ENCODE measurements at places on chromosomes 11 and 22.

DNA sequence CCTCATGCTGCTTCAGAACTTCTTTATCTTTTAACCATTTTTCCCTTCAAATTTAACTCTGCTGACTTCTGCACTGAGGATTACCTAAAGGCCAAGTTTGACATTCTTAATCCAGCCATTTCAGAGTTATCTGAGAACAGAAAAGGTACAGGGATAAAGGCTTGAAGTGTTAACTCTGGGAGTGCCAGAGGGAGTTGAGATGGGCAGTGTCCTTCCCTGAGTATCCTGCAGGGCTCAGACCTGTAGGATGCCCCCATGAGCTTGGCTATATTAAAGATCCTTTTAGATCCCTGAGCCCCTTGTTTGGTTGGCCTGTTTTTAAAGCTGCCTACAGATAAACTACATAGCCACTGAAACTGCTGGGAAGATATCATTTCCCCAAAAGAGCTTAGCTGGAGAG, 268.4 kb upstream of the KIRREL3 start:
- DNase-seq, result no peak

GRCh38 chr22:29503811-29504372, 23.9 kb downstream of the NEFH start:
- DNase-seq, result no peak

DNA sequence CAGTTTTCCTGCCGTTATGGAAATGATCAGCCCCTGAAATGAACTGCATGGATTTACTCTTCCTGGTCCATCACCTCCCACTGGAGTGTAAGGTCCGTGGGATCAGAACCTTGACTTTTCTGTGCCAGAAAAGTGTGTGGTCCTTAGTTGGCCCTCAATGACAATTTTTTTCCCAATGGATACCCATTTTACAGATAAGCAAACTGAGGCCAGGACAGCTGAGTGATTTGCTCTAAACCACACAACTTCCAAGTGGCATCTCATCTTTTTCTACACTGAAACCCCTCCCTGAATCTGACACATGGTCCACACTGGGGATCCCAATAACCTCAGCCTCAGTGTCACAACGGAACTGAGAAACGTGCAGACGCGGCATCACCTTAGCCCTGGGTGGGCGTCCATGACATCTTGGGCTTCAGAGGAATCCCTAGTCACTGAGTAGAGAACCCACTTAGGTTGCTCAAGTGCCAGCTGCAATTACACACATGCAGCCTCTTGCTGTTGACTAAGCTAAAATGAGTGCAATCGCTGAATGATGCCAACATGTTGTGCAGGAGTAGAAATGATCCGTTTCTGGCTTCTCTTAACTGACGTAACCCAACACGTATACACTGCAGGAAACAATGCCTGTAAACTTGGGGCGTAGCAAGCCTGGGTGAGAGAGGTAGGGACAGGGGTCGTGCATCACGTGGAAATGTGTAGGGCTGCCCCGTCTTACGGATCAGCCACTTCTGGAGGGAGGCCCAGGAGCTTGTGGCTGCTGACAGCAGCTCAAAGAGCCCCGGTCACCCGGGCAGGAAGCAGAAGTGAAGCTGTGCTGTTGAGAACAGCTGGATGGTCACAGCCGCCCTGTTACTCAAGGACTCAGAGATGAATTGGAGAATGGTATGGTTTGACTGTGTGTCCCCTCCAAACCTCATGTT, 136.3 kb downstream of the SHANK2 start:
- no peak for DNase-seq

GRCh38 chr22:38420734-38421133, 34.3 kb downstream of the KCNJ4 start:
- no peak for DNase-seq

All from KG1 (cell line).